Hepatocyte (in vitro differentiated cells): ENCODE measurements at places on chromosomes 1 and 21.
A peak's percentile ranks its signal among the peaks of the same experiment; 100 is the strongest.

GRCh38 chr1:93979718-93980319 lies 70.6 kb upstream of the GCLM start:
- DNase-seq = peak; percentile 69

- DNase-seq = no peak
Observed at GRCh38 chr1:231192620-231193163, 30.8 kb downstream of the TRIM67 start.

DNA sequence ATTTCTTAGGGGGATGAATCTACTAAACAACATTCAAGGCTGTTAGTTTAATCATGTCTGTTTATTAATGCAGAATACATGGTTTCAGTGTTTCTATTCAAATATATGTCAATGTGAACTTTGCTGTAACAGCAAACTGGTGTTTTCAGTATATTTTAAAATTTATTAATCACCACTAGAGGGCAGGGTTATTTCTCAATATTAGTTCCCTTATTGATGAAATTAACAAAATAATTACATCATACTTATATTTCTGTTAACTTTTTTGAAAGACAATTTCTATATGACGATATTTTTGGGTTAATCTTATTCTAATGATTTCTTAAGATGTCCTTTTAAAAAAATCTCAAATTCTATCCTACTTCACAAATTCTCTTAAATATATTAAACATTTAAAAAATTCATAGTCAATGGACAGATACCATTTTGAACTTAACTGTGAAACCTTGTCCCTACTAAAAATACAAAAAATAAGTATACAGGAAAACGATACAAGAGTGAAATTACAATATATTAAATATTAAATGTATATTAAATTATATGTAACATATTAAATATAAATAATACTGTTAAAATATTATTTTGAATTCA lies 1034.1 kb upstream of the PRMT6 start:
- DNase-seq = peak; percentile 8

- no peak for DNase-seq
Observed at GRCh38 chr1:219806642-219807041, 121.7 kb downstream of the SLC30A10 start.

DNA sequence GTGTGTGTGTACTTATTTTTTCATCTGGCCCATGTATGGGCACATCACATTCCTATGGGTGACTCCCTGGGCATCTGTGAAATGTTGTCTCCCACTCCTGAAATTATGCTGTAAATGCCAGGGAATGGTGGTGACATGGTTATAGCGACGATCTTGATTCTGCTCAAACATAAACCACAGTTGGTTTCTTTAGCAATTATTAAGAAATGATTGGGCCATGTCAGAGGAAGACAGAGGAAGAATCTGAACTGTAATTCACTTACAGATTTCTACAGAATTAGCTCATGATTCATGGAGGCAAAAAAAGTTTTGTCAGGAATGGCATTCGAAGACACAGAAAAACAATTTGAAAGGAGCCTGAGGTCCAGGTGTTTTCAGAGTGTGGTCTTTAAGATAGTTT lies 25.8 kb upstream of the KCNE1 start:
- DNase-seq = no peak

- no peak for DNase-seq
Observed at GRCh38 chr1:5394111-5394510, 598.1 kb downstream of the NPHP4 start.

DNA sequence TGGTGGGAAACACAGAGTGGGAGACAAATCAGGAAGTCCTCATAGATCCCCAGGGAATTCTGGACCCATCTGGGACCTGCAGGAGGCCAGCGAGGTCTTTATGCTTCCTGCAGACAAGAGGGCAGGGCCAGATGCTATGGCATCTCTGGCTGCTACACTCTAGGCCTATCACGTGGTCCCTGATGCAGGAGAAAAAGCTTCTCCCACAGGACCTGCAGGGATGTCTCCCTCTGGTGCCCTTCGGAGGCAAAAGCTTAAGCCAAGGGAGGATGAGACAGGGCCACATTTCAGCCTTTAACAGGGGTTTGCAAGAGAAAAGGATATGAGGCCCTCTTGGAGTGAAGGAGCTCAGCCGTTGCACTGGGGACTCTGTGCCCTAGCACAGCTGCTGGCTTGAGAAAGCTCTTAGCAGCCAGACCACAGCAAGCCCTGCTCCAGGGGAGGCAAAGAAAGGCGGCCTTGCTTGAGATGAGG lies 243.0 kb downstream of the C1orf94 start:
- DNase-seq = no peak

GRCh38 chr1:213989002-213989855 lies 1.5 kb downstream of the PROX1 start:
- peak; percentile 42 for DNase-seq

GRCh38 chr1:243489681-243490546 lies 234.1 kb downstream of the SDCCAG8 start:
- no peak for DNase-seq

DNA sequence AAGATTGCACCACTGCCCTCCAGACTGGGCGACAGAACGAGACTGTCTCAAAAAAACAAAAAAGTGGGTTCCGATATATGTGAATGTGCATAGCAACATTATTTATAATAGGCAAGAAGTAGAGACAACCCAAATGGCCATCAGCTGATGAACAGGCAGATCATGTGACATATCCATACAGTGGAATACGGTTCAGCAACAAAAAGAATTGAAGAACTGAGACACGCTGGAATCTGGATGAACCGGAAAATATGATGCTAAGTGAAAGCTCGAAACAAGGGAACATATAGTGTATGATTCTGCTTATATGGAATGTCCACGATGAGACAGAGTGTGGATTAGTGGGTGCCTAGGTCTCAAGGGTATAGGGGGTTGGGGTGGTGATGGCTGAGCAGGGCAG lies 28.5 kb upstream of the MORC3 start:
- no peak for DNase-seq

- peak; percentile 46 for DNase-seq
Observed at GRCh38 chr21:15732290-15732995, 2.7 kb downstream of the USP25 start.

DNA sequence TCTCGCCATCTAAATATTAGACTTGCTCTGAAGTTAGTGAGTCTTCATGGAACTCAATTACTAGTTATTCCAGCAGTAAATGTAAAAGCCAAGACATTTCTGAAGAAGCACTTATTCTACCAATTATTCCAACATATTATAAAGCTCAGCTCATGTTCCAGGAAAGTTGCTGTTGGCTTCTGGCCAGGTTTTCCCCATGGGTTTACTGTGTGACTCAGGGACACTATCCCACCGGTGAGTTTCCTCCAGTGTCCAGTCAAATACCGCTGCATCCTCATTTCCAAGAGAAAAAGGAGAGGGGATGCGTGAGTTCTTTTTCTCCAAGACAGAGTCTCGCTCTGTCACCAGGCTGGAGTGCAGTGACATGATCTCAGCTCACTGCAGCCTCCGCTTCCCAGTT lies 9.2 kb upstream of the HHIPL2 start:
- DNase-seq = no peak

- no peak for DNase-seq
Observed at GRCh38 chr1:66012106-66012784, 219.6 kb downstream of the PDE4B start.

- DNase-seq = no peak
Observed at GRCh38 chr1:223456747-223457146, 63.5 kb downstream of the CCDC185 start.

DNA sequence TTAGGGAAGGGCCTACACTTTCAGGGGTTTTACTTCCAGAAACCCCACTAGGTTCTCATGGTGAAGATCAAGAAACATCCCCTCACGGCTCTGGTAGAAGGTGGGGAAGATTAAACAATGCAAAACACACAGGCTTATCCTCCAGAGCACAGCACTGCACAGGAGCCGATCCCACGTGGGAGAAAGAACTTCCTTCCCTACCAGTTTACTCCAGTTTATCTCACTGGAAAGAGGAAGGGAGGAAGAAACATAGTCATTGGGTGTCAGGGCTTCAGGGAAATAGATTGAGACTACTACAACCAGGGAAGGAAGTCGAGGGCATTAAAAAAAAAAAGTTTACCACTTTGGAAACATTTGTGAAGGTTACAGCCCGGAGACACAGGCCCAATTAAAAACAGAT lies 164.4 kb downstream of the NTPCR start:
- DNase-seq = no peak

DNA sequence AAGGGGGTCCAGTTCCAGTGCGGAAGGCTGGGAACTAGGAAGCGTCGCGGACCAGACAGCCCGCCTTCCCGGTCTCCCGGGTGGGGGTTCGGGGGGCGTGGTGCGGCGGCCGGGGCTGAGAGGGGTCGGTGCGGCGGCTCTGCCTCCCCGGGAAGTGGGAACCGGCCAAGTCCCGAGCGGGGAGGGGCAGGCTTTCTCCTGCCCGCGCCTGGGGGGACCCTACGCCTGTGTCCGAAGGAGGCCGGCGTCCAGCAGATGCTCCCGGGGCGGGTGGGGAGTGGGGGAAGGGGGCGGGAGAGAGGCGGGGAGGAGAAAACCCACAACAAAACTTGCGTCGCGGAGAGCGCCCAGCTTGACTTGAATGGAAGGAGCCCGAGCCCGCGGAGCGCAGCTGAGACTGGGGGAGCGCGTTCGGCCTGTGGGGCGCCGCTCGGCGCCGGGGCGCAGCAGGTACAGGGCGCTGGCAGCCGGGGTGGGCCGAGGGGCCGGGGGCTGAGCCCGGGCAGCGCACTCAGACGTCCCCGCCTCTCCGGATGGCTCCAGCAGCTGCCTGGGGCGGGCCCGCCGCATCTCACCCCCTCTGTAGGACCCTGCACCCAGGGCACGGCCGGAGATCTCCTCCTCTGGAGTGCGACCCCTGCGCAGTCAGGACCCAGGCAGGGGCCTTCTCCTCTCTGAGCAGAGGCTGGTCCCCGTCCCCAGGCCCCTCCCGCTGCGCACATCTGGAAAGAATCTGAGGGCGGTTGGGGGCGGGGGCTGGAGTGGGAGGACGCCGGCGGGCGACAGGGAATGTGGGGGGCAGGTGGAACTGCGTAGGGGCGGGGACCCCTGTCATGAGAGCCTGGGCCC lies at the start of gene PODN:
Gene PODN, plus strand, starts transcription at position 355 of the 849 bp plus-strand sequence. CDS start 7,643 bp downstream, outside the sequence.
- DNase-seq = peak; percentile 48

DNA sequence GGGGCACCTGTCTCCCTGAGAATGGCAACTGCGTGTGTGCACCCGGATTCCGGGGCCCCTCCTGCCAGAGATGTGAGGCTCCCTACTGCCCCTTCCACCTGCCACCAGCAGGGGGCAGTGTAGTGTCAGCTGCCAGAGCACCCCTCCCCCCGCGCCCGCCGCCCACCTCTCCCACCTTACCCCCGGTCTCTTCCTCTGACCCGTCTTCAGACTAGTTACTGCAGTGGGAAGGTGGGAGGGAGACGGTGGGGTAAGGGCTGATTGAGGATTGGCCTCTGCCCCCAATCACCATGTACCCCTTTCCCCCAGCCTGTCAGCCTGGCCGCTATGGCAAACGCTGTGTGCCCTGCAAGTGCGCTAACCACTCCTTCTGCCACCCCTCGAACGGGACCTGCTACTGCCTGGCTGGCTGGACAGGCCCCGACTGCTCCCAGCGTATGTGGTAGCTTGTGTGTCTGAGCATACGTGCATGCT lies 10.1 kb upstream of the LRRC71 start:
- peak; percentile 62 for DNase-seq

GRCh38 chr1:185353124-185353523 lies 36.1 kb upstream of the IVNS1ABP start:
- no peak for DNase-seq
